ENCODE measurements at places on chromosomes 16 and 17.

DNA sequence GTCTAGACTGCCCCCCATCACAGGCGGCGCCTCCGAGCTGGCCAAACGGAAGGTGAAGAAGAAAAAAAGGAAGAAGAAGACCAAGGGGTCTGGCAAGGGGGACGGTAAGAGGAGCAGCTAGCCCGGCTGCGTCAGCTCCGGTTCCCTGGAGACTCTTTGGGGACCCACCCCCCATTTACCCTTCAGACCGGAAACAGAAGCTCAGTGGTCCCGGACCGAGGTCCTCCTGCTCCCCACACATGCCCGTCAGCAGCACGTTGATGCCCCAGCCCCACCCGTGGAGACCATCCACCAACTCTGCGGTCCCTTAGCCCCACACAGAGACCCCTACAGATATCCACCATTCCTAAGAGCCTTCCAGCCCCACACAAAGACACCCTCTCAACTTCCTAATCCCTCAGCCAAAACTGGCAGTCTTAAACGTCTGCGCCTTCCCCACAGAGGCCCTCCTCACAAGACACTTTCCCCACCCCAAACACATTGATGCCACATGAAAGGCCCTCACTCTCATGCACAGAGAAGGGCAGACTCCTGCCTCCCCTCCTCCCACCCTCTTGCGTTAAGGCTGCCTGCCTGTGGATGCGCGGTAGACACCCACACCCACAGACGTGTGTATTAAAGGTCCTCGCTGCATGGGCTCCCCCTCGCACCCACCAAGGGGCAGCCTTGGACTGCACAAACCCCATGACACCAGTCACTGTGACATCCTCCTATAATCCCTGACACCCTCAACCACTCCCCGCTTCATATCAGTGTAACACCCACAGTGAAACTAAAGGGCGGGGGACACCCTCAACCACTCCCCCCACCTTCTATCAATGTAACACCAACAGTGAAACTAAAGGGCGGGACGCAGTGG lies 58.2 kb upstream of the RPH3AL start:
- DNase-seq = peak; percentile 84

GRCh38 chr16:1182316-1182671 lies 29.4 kb downstream of the CACNA1H start:
- no peak for DNase-seq

DNA sequence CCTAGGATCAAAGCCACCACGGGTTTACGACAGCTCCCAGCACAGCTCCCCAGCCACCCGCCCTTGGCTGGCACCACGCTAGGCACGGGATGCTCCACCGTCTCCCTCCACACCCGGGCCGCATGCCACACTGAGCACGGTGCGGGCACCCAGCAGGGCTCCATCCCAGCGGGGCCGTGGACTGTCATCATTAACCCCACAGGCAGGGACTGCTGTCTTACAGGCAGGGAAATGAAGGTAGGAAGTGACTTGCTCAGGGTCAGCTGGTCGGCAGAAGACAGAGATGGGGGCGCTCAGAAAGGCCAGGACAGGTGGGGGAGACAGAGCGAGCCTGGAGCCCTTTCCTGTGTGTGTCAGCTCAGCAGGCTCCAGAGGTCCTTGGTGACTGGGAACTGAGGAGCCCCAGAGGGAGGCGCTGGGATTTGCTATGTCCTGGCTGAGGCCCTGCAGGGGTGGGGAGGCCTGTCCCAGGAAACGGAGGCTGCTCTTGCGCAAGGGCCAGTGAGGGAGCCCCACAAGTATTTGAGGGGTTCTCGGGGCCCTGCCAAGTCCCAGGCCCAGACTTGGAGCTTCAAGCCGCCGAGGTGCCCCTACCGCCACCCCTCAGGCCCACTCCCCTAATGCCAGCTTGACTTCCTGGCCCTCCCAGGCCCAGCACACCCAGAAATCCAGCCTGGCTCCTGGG lies 3.2 kb downstream of the UBALD1 start:
- no peak for DNase-seq

DNA sequence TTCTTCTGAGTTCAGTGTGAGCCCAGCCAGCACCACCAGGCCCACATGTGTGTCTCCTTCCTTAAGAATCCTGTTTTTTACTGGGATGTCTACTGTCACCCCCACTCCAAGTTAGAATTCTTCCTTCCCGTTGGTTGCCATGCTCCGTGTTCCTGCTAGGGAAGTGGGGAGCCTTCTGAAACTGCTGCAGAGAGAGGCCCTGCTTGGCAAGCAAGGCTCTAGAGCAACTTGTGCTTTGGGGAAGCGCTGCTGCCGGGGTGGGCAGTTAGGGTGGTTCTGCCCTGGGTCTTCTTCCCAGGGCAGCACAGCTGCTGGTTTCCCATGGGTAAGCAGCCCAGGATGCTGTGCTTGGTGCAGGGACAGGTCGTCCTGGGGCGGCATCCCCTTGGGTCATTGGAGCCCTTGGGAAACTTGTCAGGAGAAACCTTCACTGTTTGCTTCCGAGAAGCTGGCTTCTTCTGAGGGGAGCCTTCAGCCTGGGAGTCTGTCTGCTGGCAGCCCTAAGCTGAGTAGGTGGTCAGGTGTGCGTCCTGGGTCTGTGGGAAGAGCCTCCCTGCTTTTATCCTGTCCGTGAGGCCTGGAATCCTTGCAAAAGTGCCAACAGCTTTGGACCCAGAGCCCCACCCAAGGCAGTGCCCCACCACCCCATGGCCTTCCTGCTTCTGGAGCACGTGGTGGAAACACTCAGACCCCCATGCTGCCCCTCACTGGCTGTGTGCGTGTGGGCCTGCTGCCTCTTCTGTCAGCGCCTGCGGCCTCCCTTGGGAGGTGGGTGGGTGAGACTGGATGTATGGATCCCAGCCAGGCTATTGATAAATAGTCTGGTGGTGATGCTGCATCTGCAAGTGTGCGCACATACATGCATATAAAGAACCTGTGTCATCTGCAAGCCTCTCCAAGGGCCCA lies 71.8 kb downstream of the PLD6 start:
- no peak for DNase-seq

GRCh38 chr16:81417210-81417609 lies 27.4 kb upstream of the CMIP start:
- DNase-seq = no peak

GRCh38 chr17:18910326-18910725 lies 41.6 kb upstream of the SLC5A10 start:
- DNase-seq = no peak

DNA sequence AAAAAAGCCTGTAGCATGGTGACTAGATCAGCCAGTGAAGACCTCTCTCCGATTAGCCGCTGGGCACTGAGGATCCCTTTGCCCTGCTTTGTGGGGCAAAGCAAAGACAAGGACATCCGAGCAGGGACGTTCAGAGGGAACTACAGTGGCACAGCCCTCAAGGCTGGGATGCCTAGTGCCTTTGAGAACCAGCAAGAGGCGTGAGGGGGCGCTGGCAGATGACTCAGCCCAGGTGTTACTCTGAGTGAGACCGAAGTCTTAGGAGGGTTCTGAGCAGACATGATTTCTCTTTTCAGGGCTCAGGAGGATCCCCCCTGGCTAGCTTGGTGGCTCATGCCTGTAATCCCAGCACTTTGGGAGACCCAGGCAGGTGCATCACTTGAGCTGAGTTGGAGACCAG lies 178.6 kb downstream of the CPPED1 start:
- no peak for DNase-seq

GRCh38 chr16:23394141-23394831 lies 58.7 kb downstream of the COG7 start:
- DNase-seq = no peak

- DNase-seq = no peak
Measured at GRCh38 chr16:31452631-31453106, 6.6 kb upstream of the ARMC5 start.

GRCh38 chr16:84899414-84899813 lies 79.6 kb downstream of the CRISPLD2 start:
- no peak for DNase-seq

GRCh38 chr17:46972346-46972745 lies 6.7 kb downstream of the RPRML start:
- DNase-seq = no peak

DNA sequence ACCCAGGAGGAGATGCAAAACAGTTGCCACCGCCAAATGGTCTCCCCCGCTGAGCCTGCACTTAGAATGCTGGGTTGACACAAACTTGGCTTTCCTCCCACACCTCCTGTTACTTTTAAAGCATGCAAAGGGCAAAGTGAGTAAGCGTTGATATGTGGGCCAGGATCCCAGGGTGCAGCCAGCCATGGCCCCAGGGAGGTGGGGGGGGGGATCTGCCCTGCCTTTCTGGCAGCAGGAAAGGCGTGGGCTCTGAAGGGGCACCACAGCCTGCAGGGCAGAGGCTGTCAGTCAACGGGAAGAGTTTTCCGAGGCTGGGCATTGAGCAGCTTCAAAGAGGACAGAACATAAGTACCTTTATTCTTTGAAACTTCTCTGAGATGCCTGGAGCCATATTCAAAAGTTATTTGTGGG lies 142.3 kb downstream of the ABCC12 start:
- no peak for DNase-seq

- no peak for DNase-seq
Measured at GRCh38 chr17:46836500-46836899, 14.9 kb upstream of the WNT9B start.

- no peak for DNase-seq
Measured at GRCh38 chr17:52235516-52235915, 77.0 kb upstream of the CA10 start.

DNA sequence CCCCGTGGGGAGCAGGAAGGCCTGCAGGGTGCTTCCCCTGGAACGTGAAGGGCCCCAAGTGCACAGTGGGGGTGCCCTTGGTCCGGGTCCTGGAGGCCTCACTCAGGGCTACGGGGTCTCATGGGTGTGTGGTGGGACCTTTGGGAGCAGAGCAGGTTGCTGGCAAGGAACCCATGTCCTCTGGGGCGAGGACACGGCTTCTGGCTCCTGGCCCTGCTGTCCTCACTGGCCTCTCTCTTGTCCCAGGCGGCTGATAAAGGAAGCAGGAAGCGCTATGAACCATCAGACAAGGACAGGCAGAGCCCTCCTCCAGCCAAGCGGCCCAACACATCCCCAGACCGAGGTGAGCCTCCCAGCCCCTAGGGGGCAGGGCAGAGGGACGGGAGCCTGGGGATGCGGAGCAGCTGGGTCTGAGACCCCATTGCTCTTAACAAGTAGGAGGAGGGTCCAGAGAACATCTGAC lies 9.8 kb upstream of the IL17C start:
- peak; percentile 35 for DNase-seq

DNA sequence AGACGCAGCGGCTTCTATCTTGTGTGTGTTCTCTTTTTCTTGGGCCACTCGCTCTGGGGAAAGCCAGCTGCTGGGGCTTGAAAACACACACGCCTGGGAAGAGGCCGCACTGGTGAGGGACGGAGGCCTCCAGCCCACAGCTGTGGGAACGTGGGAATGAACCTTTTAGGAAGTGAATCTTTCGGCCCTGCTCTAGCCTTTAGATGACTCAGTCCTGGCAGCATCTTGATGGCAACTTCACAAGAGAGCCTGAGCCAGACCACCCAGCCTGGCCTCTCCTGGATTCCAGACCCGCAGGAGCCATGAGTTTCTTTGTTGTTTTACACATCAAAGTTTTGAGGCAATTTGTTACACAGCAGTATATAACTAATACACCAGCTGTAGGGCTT lies 2.2 kb upstream of the PDPK1 start:
- DNase-seq = no peak

GRCh38 chr16:51888016-51888415 lies 658.9 kb downstream of the TOX3 start:
- no peak for DNase-seq

DNA sequence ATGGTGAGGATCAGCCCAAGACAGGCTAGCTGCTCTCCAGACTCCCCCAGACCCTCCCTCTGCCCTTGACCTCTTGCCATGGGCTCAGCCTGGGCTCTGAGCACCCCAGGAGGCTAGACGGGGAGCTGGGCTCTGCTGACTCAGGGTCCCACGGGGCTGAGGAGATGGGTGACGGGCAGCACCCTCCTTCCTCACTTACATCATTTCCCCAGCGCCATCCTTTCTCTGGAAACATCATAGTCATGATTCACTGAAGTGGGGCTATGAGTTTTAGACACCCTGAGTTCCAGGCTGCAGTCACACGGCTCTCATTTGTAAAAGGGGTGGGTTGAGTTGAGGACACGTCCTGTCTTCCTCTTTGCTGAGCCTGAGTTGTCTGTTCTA lies 3.0 kb upstream of the ITGAX start:
- DNase-seq = no peak

DNA sequence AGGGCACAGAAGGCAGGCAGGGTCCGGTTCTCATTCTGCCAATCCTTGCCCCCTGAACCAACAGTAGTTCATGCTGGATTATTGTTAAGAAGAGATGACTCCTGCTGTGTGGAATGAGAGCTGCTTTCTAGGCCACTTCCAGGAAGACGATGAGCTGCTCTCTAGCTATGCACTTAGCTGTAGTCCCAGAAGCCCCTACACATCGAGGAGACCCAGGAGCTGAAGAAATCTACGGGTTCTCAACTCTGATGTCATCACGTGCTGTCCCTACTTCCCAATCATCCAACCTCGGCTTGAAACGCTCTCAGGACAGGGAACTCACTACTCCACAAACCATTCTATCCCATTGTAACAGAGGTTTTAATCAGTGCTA lies 29.0 kb upstream of the EMP2 start:
- DNase-seq = no peak

DNA sequence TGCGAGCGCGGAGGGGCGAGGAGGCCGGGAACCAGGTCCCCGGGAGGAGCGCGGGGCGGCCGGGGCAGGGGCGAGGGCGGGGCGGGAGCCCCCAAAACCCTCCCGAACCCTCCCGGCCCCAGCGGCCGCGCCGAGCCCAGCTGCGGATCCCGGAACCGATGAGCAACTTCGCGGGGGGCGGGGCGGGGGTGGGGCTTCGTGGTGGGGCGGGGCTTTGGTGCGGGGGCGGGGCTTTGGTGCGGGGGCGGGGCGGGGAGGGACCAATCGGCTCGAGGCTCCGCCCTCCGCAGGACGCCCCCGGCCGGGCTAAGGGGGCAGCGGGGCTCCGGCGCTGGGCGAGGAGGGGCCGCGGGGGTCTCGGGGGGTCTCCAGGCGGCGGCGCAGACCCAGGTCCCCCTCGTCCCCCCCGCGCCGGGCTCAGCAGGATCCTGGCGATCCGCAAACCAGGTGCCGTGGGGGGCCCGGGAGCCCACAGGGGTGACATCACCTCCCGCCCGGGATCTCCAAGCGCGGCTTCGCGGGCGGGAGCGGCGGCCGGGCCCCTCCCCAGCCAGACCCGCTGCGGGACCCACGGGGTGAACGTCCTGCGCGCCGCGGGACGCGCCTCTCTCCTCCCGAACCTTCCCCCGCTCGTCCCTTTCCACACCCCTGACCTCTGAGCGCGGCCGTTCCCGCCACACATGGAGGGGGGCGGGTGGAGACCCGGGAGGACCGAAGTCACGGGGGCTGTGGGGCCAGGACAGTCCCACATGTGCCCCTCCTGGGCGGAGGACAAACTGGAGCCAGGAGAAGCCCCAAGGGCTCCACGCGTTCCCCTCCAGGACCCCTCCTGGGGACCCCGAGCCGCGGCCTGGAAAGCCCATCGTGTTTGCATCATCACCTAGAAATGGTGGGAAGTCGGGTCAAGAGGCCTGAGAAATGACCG lies at the start of gene ABR:
ABR (minus strand) TSS at position 164 of the 925 bp plus-strand sequence. CDS start 254 bp downstream, outside the sequence.
- DNase-seq = no peak

GRCh38 chr16:30567991-30568638 lies 3.4 kb downstream of the ZNF688 start:
- DNase-seq = peak; percentile 43

- peak; percentile 41 for DNase-seq
Measured at GRCh38 chr17:42288803-42289610, 709 bp downstream of the STAT5A start.
